ENCODE measurements at places on chromosomes 3 and 15.

- DNase-seq, result no peak
Observed at GRCh38 chr3:177294221-177294620, 96.9 kb upstream of the TBL1XR1 start.

DNA sequence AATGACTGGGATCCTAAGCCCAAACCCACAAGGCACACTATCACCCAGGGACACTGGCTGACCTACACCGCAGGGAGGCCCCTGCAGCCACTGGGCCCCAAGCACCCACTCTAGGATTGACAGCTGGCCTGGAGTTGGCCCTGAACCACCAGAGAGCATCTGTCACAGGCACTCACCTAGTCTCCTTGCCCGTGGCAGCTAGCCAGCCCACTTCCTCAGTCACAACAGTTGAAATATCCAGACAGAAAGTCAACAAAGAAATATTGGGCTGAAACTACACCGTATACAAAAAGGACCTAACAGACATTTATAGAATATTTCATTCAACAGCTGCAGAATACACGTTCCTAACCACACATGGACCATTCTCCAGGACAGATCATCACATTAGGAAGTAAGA is 5.2 kb upstream of the SPINK8 start:
- no peak for DNase-seq

DNA sequence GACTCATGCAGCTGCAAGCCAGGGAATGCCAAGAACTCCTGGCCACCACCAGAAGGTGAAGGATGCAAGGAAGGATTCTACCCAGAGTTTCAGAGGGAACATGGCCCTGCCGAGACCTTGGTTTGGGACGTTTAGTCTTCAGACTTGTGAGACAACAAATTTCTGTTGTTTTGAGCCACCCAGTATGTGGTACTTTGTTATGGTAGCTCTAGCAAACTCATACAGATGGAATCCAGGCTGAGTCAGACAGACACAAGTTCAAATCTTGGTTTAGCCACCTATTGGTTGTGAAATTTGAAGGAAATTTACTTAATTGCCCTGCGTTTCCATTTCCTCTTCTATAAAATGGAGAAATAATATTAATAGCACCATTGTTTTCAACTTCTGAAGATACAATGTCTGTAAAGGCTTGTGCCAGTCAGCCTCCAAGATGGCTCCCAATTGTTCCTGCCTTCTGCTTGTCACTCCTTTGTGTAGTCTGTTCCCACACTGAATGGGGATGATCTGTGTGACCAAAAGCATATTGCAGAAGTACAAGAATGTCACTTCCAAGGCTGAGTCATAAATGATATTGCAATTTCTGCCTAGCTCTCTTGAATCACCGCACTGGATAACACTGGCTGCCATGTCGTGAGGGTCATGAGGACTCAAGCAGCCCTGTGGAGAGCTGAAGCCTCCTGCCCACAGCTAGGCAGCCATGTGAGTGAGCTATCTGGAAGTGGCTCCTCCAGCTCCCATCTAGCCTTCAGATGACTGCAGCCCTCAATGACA is 223.5 kb upstream of the PROK2 start:
- no peak for DNase-seq

DNA sequence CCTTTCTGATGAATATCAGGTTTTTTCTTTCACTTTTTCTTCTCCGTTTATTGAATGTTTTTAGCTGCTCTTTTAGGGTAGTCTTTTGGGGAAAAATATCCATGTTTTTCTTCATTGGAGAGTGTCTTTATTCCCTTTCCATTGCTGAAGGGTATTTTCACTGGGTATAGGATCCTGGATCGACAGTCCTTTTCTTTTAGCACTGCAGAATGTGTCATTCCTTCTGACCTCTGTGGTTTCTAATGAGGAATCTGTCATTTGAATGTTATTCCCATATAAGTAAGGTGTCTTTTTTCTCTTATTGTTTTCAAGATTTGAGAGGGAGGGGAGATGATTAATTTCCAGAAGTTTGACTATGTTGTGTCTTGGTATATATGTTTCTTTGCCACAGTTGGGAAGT is 96.8 kb downstream of the BBX start:
- DNase-seq, result no peak

GRCh38 chr15:78075490-78076230 is 1.9 kb downstream of the TBC1D2B start:
- DNase-seq, result no peak

GRCh38 chr3:113948015-113948917 is 453 bp downstream of the ZDHHC23 start:
- DNase-seq, result no peak

DNA sequence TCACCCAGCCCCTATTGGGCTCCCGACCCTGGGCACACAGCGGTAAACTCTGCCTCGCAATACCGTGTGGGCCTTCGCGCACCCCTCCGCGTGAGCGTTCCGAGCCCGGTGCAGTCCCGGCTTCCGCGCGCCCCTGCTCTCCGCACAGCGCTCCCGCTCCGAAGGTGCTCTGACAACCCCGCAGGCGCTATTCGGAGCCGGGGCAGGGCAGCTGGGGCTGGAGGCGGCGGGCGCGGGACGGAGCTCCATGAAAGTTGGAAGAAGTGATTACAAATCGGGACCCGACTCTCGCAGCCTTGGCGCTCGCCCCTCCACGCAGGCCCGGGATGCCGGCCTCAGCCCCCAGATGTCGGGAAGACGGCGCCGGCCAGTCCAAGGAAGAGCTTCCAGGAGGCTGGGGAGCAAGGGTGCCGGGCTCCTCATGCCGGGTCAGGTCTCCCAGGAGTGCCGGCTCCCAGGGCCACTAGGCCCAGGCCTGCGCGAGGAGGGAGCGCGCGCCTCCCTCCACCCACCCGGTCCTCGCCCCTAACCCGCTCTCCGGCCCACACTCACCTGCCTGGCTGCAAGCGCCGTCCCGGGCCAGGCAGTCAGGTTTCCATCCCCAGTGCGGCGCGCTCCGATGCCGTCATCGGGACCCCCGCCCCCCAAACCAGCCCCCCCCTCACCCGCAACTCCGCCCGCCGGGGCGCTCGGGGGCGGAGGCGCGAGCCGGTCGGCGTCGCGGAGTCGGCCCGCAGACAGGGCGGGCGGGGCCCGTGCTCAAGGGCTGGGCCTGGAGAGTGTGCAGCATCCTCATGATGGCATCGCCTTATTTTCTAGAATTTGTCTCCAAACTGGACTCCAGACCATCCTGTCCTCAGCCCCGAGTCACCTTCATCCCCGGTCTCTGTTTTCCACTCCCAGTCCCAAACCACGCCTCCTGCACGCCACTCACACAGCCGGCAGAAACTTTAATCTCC is at the start of gene KIF7:
Gene KIF7 (minus strand): TSS at position 621 of the 959 bp plus-strand sequence. CDS start 2,537 bp downstream, outside the sequence.
- DNase-seq, result no peak

DNA sequence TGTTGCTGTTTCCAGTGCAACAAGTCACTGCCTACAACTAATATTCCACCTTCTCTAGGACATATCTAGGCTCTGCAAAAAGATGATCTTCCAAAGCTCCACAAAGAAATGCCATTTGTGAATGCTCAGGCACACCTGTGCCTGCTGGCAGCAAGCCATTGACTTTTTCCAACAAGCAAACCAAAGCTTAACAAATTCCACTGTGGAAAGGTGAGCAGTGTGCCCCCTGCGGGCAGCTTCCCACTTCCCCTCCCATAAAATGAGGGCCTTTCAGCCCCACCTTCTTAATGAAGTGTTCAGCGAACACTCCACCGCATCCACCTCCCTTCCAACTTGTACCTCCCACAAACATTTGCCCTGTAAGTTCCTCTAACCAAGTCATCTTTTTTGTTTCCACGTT is 157.5 kb upstream of the SLC24A5 start:
- no peak for DNase-seq

DNA sequence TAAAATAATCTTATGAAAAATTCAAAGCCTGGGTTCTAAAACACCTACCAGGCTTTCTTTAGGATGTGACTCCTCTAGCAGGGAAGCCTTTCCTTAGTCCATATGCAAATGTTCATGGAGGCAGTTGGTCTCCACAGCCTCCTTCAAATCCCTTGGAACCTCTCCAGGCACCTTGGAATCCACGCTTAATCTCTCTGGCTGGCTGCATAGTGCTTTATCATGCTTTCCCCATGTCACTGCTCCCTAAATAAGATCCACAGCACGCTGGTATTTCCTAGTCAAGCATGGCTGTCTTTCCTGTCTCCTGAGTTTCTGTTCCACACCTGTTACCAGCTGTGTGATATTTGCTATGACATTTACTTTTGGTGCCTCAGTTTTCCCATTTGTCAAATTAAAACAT is 71.3 kb downstream of the CLSTN2 start:
- DNase-seq, result no peak

DNA sequence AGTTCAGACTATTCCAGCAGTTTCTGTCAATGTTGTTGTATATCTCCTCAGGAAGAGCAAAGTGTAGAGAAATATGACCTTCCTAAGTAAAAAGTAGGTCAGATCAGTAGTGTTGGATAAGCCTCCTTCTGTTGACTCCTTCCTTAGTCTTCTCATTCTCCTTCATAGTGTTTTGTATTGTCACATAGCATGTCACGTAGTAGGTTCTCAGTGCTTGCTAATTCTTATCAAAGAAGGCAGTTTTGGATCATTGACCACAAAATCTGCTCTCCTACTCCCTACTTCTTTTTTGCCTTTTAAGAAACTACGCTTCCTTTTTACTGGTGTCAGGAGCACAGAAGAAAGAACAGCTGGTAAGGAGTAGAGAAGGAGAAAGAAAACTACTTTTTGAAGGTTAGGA is 1.0 kb upstream of the MGA start:
- DNase-seq, result no peak

GRCh38 chr15:69474291-69474690 is 21.7 kb downstream of the RPLP1 start:
- no peak for DNase-seq

DNA sequence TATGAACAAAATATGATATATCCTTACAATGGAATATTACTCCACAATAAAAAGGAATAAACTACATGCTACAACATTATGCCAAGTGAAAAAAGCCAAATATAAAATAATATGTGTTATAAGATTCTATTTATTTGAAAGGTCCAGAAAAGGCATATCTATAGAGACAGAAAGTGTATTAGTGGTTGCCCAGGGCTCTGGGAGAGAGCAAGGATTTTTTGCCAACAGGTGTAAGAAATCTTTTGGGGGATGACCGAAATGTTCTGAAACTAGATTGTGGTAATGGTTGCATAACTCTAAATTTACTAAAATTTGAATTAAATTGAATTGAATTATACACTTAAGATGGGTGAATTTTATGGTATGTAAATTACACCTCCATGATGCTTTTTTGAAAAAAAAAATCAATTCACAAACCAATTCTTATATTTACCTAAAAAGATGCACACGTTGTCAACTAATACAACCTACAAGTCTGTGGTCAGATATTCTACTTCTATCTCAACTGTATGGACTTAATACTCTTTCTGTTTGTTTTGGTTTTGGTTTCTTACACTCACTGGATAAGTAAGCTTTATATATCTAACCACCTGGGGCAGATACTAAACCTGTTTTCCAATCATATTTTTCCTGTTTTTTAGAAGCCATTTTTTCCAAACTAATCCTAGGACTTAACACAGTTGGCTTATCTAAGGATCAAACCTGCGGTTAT is 75.8 kb downstream of the FBN1 start:
- no peak for DNase-seq

GRCh38 chr15:43406189-43406588 is 35.3 kb downstream of the TUBGCP4 start:
- no peak for DNase-seq

DNA sequence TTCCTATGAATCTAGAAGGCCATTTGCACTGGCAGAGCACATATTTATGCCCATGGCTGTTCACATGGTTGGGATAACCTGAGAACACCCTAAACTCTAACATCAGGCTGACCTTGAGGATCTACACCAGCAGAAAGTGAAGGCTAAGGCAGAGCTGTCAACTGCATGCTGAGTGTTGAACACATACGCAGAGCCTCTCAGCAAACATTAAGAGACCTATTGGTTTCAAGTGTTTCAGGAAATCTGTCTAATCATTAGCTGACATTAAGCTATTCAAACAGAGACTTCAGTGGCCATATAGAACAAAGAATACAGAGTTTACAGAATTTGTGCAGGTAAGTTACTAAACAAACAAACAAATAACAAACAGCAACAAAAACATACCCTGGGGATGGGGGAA is 16.1 kb upstream of the SEC61A1 start:
- no peak for DNase-seq

GRCh38 chr15:62889734-62890505 is 152.6 kb upstream of the TPM1 start:
- no peak for DNase-seq

GRCh38 chr3:45140141-45140769 is 5.9 kb downstream of the CDCP1 start:
- no peak for DNase-seq

GRCh38 chr15:92068121-92068520 is 214.6 kb downstream of the SLCO3A1 start:
- no peak for DNase-seq

DNA sequence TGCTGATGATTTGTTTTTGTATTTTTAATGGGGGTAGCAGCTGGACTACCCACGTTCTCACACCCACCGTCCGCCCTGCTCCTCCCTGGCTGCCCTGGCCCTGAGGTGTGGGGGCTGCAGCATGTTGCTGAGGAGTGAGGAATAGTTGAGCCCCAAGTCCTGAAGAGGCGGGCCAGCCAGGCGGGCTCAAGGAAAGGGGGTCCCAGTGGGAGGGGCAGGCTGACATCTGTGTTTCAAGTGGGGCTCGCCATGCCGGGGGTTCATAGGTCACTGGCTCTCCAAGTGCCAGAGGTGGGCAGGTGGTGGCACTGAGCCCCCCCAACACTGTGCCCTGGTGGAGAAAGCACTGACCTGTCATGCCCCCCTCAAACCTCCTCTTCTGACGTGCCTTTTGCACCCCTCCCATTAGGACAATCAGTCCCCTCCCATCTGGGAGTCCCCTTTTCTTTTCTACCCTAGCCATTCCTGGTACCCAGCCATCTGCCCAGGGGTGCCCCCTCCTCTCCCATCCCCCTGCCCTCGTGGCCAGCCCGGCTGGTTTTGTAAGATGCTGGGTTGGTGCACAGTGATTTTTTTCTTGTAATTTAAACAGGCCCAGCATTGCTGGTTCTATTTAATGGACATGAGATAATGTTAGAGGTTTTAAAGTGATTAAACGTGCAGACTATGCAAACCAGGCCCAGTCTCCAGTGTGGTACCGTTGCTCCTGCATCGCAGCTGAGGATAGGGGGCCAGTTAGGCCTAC is 1.4 kb upstream of the FES start:
- no peak for DNase-seq

- no peak for DNase-seq
Observed at GRCh38 chr3:126147147-126147931, 33.0 kb downstream of the ALDH1L1 start.

- no peak for DNase-seq
Observed at GRCh38 chr3:170768334-170768801, 101.6 kb downstream of the RPL22L1 start.

GRCh38 chr3:14636496-14637087 is 15.0 kb upstream of the CCDC174 start:
- DNase-seq, result no peak

Data from hematopoietic multipotent progenitor cell treated with erythropoietin and hydrocortisone succinate and interleukin-3 and kit ligand, for 17 days (in vitro differentiated cells).